ENCODE measurements at places on chromosomes 11 and 22.

GRCh38 chr22:44707752-44708151 is 5.7 kb downstream of the PRR5 start:
- no peak for DNase-seq

- DNase-seq, result no peak
Measured at GRCh38 chr11:77967121-77967520, 27.3 kb downstream of the INTS4 start.

DNA sequence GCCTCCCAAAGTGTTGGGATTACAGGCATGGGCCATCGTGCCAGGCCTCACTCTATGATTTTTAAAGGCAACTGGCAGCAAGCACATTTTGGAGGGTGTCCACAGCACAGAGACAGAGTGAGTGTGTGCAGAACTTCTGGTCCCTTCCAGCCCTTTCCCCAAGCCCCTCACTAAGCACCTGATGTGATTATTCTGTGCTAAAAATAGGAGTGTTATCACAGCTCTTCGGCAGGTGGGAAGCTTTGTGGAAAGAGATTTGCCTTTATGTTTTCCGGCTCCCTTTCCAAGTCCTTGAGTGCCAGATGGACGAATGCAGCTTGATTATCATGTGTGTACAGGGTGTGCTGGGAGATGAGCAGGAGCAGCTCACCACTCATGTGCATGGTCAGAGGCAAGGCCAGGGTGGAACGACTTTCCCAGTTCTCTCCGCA is 310.8 kb downstream of the DDX10 start:
- no peak for DNase-seq

DNA sequence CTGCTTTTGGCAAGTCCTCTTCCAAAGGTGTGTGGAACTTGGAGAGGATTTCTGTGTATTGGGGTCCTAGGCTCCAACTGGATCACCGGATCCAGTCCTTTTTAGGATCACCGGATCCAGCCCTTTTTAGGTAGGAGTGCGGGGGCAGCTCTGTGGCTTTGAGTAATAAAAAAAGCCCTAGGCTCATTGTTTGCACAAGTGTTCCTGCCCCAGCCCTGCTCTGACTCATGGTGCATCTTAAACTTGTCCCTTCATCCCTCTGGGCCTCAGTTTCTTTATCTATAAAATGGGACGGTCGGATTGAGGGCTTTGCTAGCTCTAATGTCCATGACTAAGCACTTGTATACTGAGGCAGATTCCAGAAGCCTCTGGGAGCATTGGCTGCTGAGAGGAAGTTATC is 22.7 kb upstream of the CD44 start:
- no peak for DNase-seq

GRCh38 chr11:57709802-57710367 is 2.1 kb downstream of the MED19 start:
- DNase-seq, result no peak

DNA sequence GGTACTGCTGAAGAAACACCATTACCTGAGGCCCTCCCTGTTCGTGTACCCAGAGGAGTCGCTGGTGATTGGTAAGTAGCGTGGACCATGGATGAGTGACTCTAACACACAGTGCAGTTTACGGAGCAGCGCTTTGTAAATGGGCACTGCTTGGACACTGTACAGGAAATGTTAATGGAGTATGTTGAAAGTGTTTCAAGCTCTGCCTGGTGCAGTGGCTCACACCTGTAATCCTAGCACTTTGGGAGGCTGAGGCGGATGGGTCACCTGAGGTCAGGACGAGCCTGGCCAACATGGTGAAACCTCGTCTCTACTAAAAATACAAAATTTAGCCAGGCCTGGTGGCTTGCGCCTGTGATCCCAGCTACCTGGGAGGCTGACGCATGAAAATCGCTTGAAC is 29.7 kb downstream of the XRCC6 start:
- DNase-seq, result no peak

DNA sequence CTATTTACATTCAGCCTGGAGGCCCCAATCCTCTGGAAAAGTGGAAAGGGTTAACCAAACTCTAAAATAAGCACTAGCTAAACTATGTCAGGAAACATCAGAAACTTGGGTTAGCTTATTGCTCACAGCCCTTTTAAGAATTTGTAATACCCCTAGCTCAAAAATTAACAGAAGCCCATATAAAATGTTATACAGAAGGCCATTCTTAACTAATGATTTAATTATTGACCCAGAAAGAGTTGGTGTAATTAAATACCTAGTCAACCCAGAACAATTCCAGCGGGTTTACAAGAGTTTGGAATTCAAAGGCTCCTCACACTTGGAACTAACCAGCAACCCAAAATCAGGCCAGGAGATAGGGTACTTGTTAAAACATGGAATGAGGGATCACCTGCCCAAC is 88.8 kb downstream of the PIWIL4 start:
- no peak for DNase-seq

GRCh38 chr11:34855021-34855753 is 61.0 kb downstream of the APIP start:
- DNase-seq, result no peak

GRCh38 chr22:50731811-50732624 is 6.0 kb upstream of the ACR start:
- peak; percentile 90 for DNase-seq

GRCh38 chr11:44171518-44171917 is 76.0 kb downstream of the EXT2 start:
- DNase-seq, result no peak

- no peak for DNase-seq
Measured at GRCh38 chr22:47124451-47124881, 362.0 kb downstream of the TBC1D22A start.

DNA sequence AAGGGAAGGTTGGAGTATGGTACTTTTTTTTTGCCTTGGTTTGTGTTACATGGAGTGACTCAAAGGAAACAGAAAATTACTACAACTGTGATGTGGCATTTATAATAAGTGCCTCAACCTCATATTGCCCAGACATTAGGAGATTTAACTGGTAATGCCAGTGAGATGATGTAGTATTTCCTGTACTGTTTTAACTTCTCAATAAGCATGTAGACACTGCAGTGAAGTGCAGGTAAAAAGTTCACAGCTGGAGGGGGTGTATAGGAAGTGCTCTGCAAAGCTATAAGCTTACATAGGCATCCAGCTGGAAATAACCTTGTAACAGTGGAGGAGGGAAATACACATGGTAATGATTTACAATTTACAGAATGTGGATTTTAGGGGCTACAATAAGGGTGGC is 138.2 kb upstream of the MTMR2 start:
- DNase-seq, result no peak

DNA sequence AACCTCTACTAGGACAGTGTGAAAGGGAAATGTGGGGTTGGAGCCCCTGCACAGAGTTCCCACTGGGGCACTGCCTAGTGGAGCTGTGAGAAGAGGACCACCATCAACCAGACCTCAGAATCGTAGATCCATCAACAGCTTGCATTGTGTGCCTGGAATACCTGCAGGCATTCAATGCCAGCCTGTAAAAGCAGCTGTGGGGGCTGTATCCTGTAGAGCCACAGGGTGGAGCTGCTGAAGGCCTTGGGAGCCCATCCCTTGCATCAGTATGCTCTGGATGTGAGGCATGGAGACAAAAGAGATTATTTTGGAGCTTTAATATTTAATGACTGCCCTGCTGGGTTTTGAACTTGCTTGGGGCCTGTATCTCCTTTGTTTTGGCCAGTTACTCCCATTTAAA is 46.3 kb downstream of the PGR start:
- no peak for DNase-seq

DNA sequence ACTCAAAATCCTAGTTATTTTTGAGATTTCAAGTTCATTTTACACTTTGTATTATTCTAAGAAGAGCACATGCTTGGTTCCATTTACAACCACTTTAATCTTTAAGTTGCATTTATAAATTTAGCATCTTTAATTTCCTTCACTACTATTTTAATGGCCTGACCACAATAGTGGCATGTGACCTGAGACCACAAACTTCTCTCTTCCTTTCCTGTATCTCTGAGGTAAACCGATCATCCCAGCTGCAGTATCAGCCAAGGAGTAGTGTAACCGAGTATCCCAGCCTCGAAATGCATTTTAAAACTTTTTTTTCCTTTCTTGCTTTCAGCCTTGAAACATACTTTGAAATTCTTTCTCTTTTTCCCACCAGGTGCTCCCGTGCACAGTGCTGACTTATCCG is 28.7 kb upstream of the CBX6 start:
- DNase-seq, result no peak

Data from HuH-7.5 (cell line).